Upper lobe of left lung (tissue), 6 donors: ENCODE measurements at places on chromosomes 16 and 17. TPM values are rescaled to one million over a fixed set of nuclear protein-coding genes. Genes with fewer than 3 reads are reported as not detected.
A peak's percentile ranks its signal among the peaks of the same experiment; 100 is the strongest.

DNA sequence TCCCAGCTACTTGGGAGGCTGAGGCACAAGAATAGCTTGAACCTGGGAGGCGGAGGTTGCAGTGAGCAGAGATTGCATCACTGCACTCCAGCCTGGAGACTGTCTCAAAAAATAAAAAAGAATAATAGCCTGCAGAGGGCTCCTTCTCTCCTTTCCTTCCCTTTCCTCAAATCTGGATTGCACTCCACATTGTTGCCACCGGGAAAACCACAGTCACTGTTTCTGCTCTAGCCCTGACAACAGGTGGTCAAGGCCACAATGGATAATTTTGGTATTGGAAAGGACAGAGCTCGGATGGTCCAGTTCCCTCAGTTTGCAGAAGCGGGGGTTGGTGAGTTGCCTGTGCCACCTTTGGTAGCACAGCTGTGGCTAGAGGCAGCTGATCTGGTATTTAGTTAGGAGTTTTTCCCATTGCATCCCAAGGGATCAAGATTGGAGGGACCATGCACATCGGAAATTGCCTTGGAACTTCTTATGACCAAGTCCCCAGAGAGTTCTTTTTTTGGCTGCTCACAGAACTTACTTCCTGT lies 44.7 kb upstream of the PRSS54 start:
- H3K4me1 ChIP-seq: peaks cover 6% of the 10 kb centered on the region
- H3K27me3 ChIP-seq: no peaks in the 10 kb centered on the region
- no peak for DNase-seq
- no peak overlapping the region for H3K4me3 ChIP-seq
- H3K27ac ChIP-seq: no peak overlapping the region

DNA sequence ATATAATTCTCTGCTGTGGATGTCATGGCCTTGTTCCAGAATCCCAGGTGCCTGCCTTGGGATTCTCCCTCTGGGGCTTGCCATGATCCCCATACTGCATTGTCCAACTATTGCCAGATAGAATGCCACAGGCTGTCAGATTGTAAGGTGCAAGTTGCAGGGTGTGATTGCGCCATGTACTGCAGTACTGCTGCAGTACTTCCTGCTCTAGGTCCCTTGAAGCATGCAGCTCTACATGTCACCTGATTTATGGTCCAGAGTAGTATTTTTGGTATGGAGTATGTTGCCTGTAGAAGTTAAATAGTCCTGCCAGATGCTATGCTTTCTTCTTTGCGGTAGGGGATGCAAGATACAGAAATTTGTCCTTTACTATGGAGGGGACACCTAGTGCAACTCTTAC lies 7.0 kb upstream of the SLFN5 start:
- H3K36me3 ChIP-seq: no peaks in the 10 kb centered on the region
- no peaks in the 10 kb centered on the region for H3K27me3 ChIP-seq
- H3K4me3 ChIP-seq: no peak overlapping the region

GRCh38 chr16:78916928-78917545 lies 683.5 kb downstream of the MAF start:
- H3K4me1 ChIP-seq: no peaks in the 10 kb centered on the region
- no peak overlapping the region for H3K4me3 ChIP-seq
- no peaks in the 10 kb centered on the region for H3K36me3 ChIP-seq
- DNase-seq: no peak
- no peak overlapping the region for H3K27ac ChIP-seq

PIEZO1 gene
- total RNA-seq: 234 TPM

DNA sequence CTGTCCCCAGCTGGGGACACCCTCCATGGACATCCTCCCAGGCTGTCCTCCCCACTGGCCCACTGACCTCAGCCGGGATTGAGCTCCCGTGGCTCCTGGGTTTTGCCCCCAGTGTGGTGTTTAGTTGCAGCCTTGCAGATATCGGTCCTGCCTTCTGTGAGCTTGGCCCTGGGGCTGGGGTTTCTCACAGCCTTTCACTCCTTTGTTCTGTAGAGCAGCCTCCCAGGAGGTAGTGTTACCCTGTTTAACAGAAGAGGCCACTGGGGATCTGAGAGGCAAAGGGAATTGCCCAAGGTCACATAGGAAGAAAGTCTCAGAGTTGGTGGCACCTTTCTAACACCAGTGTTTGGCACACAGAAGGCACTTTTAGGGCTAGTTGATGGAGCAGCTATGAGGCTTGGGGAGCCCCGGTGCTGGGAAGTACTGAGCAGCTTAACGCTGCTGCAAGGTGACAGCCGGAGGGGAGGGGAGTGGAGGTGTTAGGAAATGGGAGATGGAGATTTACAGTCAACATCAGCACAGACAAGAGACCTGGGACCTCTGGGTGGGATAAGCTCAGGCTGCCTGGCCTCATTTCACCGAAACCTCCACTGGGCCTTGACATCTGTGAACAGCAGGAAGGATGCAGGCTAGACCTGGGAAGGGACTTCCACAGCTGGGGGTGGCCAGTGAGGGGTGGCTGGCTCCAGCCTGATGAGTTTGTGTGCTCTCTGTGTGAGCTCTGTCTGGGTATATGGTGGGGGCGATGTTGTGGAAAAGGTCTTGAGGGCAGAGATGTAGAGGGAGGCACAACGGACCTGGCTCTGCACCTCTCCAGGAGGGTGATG lies 26.1 kb downstream of the CACNA1G start:
- H3K27ac ChIP-seq: no peak overlapping the region
- H3K4me1 ChIP-seq: peaks cover 16% of the 10 kb centered on the region
- DNase-seq: no peak
- H3K27me3 ChIP-seq: no peaks in the 10 kb centered on the region

GRCh38 chr17:44115585-44116415 lies 7.6 kb downstream of the HDAC5 start:
- peak overlapping the region; percentile 7 for H3K27ac ChIP-seq
- H3K36me3 ChIP-seq: peaks cover 5% of the 10 kb centered on the region
- H3K27me3 ChIP-seq: no peaks in the 10 kb centered on the region
- H3K4me1 ChIP-seq: peaks cover 37% of the 10 kb centered on the region

GRCh38 chr16:9800186-9800738 lies 382.0 kb downstream of the GRIN2A start:
- H3K27me3 ChIP-seq: no peaks in the 10 kb centered on the region
- H3K4me3 ChIP-seq: no peak overlapping the region
- no peak for DNase-seq
- no peaks in the 10 kb centered on the region for H3K36me3 ChIP-seq
- no peaks in the 10 kb centered on the region for H3K4me1 ChIP-seq

DNA sequence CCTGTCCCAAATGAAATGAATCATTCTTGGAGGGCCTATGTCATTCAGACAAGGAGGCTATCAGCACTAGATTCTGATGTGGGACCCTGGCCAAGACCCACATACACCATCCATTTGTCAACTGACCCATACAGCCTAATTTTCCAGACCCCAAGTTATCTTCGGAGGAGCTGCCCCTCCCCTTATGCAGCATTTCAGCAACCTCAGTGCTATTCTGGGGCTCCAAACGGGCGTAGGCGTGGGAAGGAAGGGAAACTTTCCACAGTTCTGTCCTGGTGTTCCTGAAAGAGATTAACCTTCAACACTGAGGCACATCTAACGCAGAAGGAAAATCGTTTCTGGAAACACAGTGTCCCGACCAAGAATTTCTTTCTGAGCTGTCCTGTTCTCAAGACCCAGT lies 86.7 kb downstream of the MYH11 start:
- H3K27ac ChIP-seq: no peak overlapping the region
- H3K4me1 ChIP-seq: no peaks in the 10 kb centered on the region
- no peak overlapping the region for H3K4me3 ChIP-seq
- no peaks in the 10 kb centered on the region for H3K36me3 ChIP-seq

DNA sequence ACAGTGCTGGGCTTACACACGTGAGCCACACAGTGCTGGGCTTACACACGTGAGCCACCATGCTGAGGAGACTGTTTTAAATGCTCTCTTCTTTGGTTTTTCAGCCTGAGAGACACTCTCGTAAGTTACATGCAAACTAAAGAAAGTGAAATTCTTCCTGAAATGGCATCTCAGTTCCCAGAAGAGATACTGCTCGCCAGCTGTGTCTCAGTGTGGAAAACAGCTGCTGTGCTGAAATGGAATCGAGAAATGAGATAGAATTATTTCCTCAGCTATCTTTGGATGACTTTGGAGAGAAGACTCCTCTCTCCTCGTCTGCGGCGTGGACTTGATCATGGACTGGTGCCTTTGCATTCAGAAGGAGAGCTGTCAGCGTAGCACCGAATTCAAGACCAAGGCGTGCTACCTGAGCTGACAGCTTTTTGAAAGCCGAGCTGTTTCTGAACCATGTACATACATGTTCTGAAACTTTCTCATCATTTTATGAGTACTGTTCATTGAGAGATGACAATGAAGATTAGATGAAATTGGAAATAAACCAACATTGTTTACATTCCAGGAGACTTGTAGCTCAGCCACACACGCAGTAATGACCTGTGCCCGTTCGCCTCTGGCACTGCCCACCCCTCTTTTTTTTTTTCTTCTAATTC lies 21.6 kb upstream of the ENDOV start:
- no peak for DNase-seq
- H3K27me3 ChIP-seq: no peaks in the 10 kb centered on the region

GRCh38 chr16:63415014-63415413 lies 1378.8 kb upstream of the CDH8 start:
- H3K36me3 ChIP-seq: no peaks in the 10 kb centered on the region
- no peak for DNase-seq
- H3K27ac ChIP-seq: no peak overlapping the region
- H3K4me1 ChIP-seq: no peaks in the 10 kb centered on the region
- H3K27me3 ChIP-seq: no peaks in the 10 kb centered on the region
- no peak overlapping the region for H3K4me3 ChIP-seq

ENKD1 gene
- 50.3 TPM for total RNA-seq

NPTX1 gene
- total RNA-seq: 1.8 TPM

GRCh38 chr17:48613862-48614694 lies 1.0 kb downstream of the HOXB8 start:
- peaks cover 42% of the 10 kb centered on the region for H3K27me3 ChIP-seq
- no peaks in the 10 kb centered on the region for H3K36me3 ChIP-seq
- no peak overlapping the region for H3K27ac ChIP-seq
- no peak overlapping the region for H3K4me3 ChIP-seq
- H3K4me1 ChIP-seq: peaks cover 50% of the 10 kb centered on the region

SLC9A5 gene
- total RNA-seq: 5.1 TPM

PRSS21 gene
- 14.5 TPM for total RNA-seq

VMO1 gene
- 28.8 TPM for total RNA-seq

SLC5A11 gene
- total RNA-seq: 0.30 TPM

GRCh38 chr17:41521574-41522261 lies 3.0 kb upstream of the KRT15 start:
- no peak overlapping the region for H3K4me3 ChIP-seq
- H3K27ac ChIP-seq: peak overlapping the region; percentile 80
- H3K27me3 ChIP-seq: no peaks in the 10 kb centered on the region
- H3K36me3 ChIP-seq: peaks cover 5% of the 10 kb centered on the region

DNA sequence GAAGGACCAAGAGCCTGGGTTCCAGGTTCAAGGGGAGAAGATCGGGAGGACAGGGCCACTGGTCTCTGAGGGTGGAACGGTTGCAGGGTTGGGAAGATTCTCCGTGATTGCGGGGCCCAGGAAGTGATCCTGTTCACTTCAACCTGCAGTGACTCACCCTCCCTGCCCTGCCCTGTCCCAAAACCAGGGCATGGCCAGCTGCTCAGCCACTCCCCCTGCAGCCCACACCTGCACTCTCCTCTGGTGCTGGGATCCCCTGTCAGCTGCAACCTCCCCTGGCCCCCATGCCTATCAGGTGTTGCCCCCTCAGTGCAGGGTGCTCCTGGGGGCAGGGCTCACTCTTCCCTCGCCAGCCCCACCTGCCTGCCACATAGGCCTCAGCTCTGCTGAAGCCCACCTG lies 1.1 kb downstream of the RUNDC3A start:
- no peaks in the 10 kb centered on the region for H3K27me3 ChIP-seq
- no peak overlapping the region for H3K27ac ChIP-seq
- H3K36me3 ChIP-seq: no peaks in the 10 kb centered on the region

IRX5 gene
- 24.8 TPM for total RNA-seq

- peak overlapping the region; percentile 91 for H3K27ac ChIP-seq
- H3K4me1 ChIP-seq: peaks cover 45% of the 10 kb centered on the region
- H3K4me3 ChIP-seq: no peak overlapping the region
- no peaks in the 10 kb centered on the region for H3K36me3 ChIP-seq
- no peak for DNase-seq
- no peaks in the 10 kb centered on the region for H3K27me3 ChIP-seq
These were observed 22.6 kb upstream of the ITGA3 start for GRCh38 chr17:50033316-50033715.

- no peaks in the 10 kb centered on the region for H3K4me1 ChIP-seq
- H3K27ac ChIP-seq: no peak overlapping the region
- no peak overlapping the region for H3K4me3 ChIP-seq
- DNase-seq: no peak
- H3K27me3 ChIP-seq: no peaks in the 10 kb centered on the region
These were observed 44.8 kb upstream of the CDRT4 start for GRCh38 chr17:15512071-15512709.

DNA sequence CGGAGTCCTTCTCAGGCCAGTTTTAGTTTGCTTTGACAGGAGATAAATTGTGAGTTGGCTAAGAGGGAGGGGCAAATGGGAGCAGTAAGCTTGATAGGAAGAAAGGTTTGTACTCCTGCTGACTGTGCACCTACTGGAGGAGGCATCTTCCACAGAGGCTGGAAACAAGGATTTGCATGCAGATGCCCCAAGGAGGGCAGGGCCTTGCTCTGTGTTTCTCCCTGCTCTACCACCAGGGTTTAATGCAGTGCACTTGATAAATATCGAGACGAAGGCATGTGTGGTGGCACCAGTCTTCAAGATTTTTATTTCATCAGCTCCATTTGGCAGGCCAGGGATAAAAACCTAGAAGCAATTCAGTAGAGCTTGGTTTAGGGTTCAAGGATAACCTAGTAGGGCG lies 210.5 kb upstream of the C16orf82 start:
- no peak overlapping the region for H3K27ac ChIP-seq
- no peak overlapping the region for H3K4me3 ChIP-seq
- no peaks in the 10 kb centered on the region for H3K27me3 ChIP-seq

ABI3 gene
- 31.0 TPM for total RNA-seq

DNA sequence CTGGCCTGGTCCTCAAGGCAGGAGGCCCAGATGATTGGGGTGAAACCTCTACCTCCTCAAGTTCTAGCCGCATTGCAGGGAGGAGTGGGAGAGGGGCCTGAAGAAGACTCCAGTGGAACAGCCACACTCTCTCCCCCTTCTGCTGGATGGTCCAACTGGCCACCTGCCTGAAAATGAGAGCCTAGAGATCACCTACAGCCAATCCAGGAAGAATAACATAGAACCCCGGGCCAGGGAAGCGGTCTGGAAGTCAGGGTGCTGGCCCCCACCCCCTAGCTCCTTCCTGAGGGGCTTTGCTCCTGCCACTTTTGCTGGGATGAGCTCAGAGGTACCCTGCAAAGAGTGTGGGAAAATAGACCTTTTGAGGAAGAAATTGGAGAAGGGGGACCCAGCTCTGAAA lies 1.8 kb downstream of the SLC6A2 start:
- no peaks in the 10 kb centered on the region for H3K36me3 ChIP-seq
- no peak for DNase-seq
- H3K4me1 ChIP-seq: no peaks in the 10 kb centered on the region
- no peak overlapping the region for H3K4me3 ChIP-seq

KRTAP2-2 gene
- total RNA-seq: not detected

GRCh38 chr16:86051368-86052114 lies 152.6 kb downstream of the IRF8 start:
- H3K36me3 ChIP-seq: no peaks in the 10 kb centered on the region
- H3K27ac ChIP-seq: no peak overlapping the region
- H3K27me3 ChIP-seq: no peaks in the 10 kb centered on the region
- H3K4me1 ChIP-seq: no peaks in the 10 kb centered on the region
